ENCODE measurements at places on chromosomes 1 and 21.

- no peak for DNase-seq
Observed at GRCh38 chr1:43558346-43558841, 27.7 kb downstream of the PTPRF start.

GRCh38 chr1:212127221-212127620 lies 91.7 kb downstream of the DTL start:
- DNase-seq: no peak

DNA sequence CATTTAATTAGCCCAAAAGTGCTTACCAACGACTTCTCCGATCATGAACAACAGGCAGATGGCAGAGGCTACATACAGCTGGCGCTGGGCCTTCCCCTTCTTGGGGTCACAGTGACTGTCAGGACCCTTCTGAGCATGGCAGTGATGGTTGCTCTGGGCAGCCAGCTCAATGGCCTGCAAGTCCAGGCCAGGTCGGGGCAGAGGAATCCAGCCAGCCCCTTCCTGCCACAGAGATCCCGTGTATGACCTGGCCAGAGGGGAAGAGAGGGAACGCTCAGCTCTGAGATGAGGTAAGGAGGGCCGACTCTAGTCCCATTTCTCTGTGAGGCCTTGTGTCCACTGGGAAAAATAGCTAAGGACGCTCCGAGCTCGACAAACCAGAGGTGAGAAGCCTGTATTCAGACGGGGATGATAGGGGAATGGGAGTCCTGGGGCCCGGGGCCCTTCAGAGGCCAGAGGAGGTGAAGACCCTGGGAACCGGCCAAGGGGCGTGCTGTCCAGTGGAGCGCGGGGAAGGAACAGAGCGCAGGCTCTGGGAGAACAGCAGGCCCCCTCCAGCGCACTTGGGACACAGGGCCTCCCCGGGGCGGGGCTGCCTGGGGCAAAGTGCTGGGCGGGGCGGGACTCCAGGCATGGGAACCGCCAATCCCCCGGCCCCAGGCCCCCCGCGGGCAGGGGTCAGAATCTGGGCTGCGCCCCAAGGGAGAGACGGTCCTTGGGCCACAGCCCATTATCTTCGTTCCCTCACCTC lies 772 bp downstream of the SLC30A2 start:
- no peak for DNase-seq

DNA sequence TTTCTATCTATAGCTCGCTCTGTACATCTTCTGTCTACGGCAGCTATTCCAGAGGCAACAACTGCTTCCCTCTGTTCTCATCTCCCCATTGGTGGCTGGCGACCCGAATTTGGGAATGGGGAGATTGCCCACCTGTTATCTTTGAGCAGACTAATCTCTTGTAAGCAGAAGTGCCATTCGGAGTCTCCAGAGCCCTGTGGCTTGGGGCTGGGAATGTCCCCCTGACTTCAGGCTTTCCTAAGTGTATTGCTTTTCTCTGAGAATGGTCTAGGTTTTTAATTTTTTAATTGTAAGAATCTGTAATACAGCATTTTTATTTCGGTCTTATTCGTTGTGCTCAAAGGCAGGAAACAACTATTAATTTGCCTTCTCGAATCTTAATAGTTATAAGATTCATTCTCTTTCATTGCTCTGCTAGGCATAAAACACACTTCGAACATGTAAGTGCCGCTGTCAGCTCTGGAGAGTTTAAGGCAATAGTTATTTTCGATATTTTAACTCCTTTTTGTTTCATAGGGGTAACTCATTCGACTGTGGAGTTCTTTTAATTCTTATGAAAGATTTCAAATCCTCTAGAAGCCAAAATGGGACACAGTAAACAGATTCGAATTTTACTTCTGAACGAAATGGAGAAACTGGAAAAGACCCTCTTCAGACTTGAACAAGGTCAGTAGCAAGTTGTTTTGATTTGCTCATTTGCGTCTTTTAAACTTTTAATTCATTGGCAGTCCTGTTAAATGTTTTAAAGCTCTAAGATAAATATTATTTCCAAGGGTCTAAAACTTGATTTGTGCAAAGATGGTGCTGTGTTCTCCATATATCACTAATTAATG lies 514 bp downstream of the AGL start:
- DNase-seq: no peak

DNA sequence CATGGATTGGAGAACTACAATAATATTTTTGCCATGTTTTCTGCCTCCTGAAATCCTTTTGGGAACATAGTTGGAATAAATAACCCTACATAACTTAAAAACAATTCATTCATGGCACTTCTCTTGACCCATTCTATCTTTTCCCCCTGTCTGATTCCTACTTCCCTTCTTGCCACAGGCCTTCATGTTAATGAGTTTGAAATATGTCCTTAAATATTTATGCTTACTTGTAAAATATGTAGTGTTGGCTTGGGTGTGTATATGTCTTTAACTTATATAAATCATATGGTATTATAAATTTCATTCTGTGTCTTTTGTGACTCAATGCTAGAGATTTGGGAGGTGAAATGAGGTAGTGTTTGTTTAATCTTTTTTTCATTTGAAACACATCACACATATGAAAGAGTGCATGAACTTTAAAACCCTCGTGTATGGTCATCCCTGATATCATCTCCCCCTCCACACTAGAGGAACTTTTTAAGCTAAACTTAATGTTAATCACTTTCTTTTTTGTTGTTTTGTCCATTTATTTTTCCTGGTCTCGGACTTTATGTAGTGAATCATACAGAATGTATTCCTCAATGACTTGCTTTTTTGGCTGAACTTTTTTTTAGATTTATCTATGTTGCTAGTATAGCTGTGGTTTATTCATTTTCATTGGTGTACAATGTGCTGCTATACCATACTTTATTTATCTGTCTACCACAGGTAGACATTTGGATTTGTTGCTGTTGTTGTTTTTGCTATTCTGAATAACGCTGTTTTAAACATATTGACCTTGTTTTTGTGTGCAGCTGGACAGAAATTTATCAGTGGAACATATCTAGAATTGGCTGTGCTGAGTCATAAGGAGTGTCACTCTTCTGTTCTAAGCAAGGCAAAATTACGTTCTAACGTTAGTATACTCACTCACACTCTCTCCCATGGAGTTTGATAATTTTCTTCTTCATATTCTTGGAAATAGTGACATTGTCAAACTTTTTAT lies 441.6 kb downstream of the PLPP3 start:
- no peak for DNase-seq

- peak; percentile 75 for DNase-seq
Observed at GRCh38 chr1:2548068-2548589, 8.0 kb upstream of the TNFRSF14 start.

DNA sequence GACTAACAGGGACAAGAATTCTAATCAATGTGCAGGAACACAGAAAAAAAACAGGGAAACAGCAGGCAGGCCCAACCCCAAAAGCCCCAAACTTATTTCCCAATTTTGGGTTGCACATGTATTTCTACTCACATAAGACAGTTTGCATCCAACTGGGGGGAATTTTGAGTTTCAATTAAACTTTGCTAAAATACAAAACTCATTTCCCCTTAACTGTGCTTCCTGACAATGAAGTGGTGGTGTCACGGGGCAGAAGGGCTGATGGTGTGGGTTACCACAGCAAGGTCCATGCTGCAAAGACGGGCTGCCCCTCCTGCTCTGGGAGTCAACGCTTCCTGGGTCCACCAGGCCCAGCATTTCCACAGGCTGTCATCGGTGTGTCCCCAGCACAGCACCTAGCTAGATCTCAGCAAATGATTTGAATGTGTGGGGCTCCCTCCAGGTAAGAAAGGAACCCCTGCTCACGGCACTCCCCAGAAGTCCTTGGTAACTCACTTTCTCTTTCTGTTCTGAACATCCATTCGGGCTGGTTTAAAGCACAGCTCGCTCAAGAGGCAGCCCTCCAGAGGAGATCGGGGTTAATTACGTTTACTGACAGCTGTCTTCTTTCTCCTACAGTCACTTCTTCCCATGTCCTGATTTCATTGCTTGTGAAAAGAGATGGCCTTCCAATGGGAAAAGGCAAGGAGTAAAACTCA lies 27.4 kb downstream of the HIVEP3 start:
- DNase-seq: no peak

DNA sequence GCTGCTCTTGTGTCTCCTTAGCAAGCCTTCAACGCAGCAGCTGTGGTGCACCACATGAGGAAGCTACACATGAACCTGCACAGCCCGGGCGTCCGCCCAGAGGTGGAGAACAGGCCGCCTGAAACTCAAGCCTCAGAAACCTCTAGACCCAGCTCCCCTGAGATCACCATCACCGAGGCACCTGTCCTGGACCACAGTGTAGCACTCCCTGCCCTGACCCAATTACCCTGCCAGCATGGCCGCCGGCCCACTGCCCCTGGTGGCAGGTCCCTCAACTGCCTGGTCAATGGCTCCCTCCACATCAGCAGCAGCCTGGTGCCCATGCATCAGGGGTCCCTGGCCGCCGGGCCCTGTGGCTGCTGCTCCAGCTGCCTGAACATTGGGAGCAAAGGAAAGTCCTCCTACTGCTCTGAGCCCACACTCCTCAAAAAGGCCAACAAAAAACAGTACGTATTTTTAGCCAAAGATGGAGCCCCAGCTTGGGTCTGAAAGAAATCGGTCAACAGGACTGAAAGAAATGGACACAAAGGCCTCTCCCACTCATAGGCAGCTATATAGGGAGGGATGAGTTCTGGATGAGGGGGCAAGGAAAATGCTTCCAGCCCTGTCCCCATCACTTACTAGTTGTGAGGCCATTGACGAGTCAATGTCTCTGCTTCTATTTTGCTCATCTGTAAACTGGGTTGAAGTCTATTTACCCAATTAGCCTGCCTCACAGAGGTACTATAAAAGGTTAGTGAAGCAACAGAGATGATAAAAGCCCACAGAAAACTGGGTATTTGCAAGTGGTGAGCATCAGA lies 28.5 kb downstream of the CAMK1G start:
- DNase-seq: no peak

GRCh38 chr1:169931795-169932231 lies 38.1 kb upstream of the SCYL3 start:
- no peak for DNase-seq

DNA sequence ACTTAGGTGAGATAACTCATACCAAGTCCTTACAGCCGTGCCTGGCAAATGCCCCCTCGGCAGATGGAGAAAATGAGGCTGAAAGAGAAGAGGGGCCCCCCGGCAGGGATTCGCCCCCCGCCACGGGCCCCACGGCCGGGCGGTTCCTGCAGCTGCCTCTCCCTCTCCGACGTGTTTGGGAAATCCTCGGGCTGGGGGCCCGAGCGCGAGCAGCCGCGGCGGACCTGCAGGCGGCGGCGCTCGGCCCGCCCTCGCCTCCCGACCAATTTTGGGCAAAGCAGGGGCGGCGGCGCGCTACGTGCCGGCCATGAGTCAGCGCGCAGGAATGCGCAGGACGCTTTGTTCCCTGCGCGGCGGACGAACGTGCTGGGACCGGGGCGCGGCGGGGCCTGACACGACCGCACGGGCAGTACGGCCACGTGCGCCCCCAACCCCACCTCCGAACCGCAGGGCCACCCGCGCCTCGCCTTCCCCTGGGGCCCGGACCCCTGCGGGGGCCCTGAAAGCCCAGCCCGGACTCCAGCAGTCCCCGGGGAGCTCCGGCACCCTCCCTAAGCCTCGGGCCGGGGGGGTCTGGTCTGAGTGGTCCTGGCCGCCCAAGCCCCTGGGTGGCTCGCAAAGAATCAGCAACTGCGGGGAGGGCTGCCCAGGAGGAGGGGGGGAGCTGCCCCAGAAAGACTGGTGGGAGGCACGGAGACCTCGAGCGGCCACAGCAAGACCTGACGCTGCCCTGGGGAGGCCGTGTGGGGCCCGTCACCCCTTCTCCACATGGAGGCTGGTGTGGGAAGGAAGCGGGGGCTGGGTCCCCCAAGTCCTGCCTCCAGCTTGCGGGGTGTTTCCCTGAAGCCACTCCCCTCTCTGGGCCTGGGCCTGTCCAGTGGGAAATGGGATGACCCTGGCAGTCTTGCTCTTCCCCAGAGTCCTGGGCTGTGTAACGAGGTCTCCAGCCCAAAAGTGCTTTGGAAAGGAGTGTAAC lies 11.9 kb upstream of the EDN2 start:
- DNase-seq: peak; percentile 39

Data from NCI-H146 (cell line).